ENCODE measurements at places on chromosomes 2 and 18. TPM values are rescaled to one million over a fixed set of nuclear protein-coding genes. Genes with fewer than 3 reads are reported as not detected.

GCKR gene
- total RNA-seq: 0.40 TPM

ARMC9 gene
- total RNA-seq: 17.2 TPM

IL36G gene
- 0.69 TPM for total RNA-seq

FBXO48 gene
- total RNA-seq: 2.3 TPM

DNA sequence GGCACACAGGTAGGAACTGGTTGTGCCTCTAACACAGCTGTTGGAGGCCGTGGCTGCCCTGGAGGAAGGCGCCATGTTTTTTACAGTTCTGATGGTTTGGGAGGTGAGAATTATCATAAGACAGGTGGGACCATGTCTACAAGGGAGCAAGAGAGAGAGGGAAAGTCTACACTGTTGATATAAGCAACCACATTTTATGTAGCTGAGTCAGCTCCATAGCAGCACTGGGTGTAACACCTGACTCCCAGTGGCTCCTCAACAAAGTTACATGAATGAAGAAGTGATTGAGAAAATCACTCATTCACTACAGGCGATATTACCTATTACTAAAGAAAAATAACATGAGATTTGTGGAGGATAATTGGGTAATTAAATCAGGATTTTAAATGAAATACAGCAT, 41.3 kb upstream of the ACAA2 start:
- DNase-seq: no peak
- H3K27me3 ChIP-seq: no peaks in the 10 kb centered on the region
- no peaks in the 10 kb centered on the region for H3K36me3 ChIP-seq
- H3K4me1 ChIP-seq: peaks cover 5% of the 10 kb centered on the region
- no peak overlapping the region for H3K27ac ChIP-seq
- H3K4me3 ChIP-seq: no peak overlapping the region

DNA sequence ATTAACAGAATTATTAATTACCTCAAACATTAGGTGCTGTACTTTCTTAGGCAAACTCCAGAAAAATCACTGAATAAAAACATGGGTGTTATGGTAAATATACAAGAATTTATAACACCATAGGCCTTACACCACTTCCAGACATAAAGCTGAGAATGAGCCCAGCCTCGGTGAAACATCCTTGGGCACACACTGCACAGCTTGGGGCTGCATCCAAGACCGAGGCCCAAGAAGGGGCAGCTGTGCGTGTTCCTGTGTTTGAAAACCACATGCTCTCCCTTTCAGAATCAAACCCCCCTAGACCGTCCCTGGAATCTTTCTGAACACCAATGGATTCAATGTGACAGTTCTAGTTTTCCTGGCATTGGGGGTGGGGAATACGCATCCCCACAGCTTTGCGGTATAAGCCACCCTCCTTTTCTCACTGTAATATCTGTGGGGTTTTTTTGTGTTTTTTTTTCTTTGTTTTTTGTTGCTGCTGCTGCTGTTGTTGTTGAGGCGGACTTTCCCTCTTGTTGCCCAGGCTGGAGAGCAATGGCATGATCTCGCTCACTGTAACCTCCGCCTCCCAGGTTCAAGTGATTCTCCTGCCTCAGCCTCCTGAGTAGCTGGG, 12.9 kb downstream of the ERFE start:
- DNase-seq: no peak
- H3K36me3 ChIP-seq: peaks cover 8% of the 10 kb centered on the region
- no peaks in the 10 kb centered on the region for H3K27me3 ChIP-seq
- H3K4me3 ChIP-seq: no peak overlapping the region
- peaks cover 2% of the 10 kb centered on the region for H3K4me1 ChIP-seq

DNA sequence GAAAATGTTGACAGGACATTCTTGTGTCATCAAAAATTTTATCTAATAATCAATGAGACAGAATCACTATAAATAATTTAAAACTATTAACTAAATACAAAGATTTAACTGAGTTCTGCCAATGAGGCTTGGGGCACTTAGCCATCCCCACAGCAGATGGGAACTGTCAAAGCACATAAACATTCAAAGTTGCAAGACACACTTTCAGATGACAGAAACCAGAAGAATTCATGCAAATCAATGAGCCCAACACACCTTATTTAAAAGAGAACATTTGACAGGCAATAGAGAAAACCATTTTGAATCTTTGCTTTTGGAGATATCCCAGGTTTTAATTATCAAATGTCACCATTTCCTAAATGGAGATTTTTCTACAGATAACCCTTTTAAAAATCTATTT, 566.2 kb downstream of the IRS1 start:
- no peak overlapping the region for H3K27ac ChIP-seq
- no peaks in the 10 kb centered on the region for H3K4me1 ChIP-seq
- H3K36me3 ChIP-seq: no peaks in the 10 kb centered on the region
- H3K27me3 ChIP-seq: no peaks in the 10 kb centered on the region

DNA sequence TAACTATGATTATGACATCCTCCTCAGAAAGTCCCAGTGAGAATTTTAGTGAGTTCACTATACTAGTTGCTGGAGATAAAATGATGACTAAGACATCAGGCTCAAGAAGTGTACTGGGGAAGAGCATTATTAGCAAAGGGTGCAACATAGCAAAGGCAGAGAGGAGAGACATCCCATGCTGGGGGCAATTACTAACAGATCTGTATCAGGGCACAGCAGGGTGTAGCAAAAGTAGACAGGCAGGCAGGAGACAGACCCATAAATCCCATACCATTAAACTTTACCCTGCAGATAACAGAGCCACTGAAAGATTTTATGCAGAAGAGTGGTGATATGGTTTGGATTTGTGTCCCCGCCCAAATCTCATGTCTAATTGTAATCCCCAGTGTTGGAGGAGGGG, 161.7 kb downstream of the SP3 start:
- H3K27ac ChIP-seq: no peak overlapping the region
- H3K27me3 ChIP-seq: no peaks in the 10 kb centered on the region
- no peak for DNase-seq
- H3K4me3 ChIP-seq: no peak overlapping the region
- no peaks in the 10 kb centered on the region for H3K36me3 ChIP-seq
- no peaks in the 10 kb centered on the region for H3K4me1 ChIP-seq

GRCh38 chr2:241880311-241881073, 11.0 kb downstream of the RTP5 start:
- H3K4me1 ChIP-seq: no peaks in the 10 kb centered on the region
- no peak for DNase-seq
- H3K36me3 ChIP-seq: no peaks in the 10 kb centered on the region
- H3K4me3 ChIP-seq: peak overlapping the region; percentile 47
- no peaks in the 10 kb centered on the region for H3K27me3 ChIP-seq
